PC-3 (cell line): ENCODE measurements at places on chromosomes 12 and 14. TPM values are rescaled to one million over a fixed set of nuclear protein-coding genes. Genes with fewer than 3 reads are reported as not detected.

DNA sequence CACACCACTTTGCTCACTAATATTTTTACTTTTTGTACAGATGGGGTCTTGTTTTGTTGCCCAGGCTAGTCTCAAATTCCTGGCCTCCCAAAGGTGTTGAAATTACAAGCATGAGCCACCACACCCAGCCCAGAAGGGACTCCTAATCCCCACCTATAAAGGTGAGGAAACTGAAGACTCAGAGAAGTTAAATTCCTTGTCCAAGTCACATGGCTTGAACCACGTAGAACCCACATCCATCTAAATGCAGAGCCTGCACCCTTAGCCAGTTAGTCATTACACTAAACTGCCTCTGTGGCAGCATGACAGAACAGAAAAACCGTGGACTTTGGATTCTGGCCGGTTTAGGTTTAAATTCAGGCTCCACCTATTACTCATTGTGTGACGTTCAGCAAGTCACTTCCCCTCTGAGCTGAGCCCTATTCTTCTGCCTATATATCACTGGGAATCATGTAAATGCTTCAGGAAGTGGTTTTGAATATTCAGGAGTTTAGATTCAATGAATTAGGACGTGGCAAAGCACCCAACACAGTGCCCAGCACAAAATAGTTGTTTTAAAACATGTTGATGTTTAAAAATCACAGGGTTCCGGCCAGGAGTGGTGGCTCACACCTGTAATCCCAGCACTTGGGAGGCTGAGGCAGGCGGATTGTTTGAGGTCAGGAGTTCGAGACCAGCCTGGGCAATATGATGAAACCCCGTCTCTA lies 3.0 kb upstream of the CORO1C start:
- peak; percentile 99 for DNase-seq
- H3K4me1 ChIP-seq = peaks cover 27% of the 10 kb centered on the region
- H3K36me3 ChIP-seq = no peaks in the 10 kb centered on the region
- no peaks in the 10 kb centered on the region for H3K27me3 ChIP-seq
- H3K27ac ChIP-seq = peak overlapping the region; percentile 91

DNA sequence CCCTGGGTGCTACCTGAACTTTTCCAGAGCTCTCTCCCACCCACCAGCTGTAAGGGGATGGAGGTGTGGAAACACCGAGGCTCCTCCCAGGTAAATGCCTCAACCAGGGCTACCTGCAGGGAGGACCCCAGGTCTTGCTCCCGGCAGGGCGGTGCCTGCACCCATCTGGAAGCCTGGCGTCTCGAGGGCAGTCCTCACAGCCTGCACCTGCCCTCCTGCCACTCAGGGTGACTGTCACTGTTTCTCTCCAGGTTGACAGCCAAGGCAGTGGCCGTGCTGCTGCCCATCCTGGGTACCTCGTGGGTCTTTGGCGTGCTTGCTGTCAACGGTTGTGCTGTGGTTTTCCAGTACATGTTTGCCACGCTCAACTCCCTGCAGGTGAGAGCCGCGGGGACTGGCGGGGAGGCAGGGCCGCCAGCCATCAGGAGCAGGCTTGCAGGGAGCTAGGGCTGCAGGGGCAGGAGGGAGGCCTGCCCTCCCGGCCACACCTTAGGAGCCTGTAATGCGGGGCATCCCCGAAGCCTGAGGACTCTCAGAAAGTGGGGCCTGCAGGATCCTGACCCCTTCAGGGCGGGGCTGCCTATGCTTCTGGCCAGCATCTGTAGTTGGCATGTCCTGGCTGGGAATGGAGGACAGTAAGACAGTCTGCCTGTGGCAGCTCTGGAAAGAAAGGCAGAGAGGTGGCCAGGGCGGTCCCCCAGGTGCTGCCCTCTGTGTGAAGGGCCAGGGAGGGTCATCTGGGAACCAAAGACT lies 182.3 kb downstream of the ADGRD1 start:
- no peak for DNase-seq
- no peak overlapping the region for H3K27ac ChIP-seq
- no peaks in the 10 kb centered on the region for H3K36me3 ChIP-seq

GRCh38 chr12:22684140-22685118 lies 59.5 kb downstream of the ETNK1 start:
- no peak overlapping the region for H3K27ac ChIP-seq
- no peaks in the 10 kb centered on the region for H3K27me3 ChIP-seq
- H3K36me3 ChIP-seq = no peaks in the 10 kb centered on the region
- H3K4me1 ChIP-seq = peaks cover 7% of the 10 kb centered on the region; the same call in 1 of the 2 replicates

GRCh38 chr14:103027451-103027850 lies 29.9 kb downstream of the CDC42BPB start:
- H3K27me3 ChIP-seq = no peaks in the 10 kb centered on the region
- no peaks in the 10 kb centered on the region for H3K36me3 ChIP-seq
- no peak for DNase-seq
- peak overlapping the region; percentile 65; the same call in 1 of the 2 replicates for H3K27ac ChIP-seq
- H3K4me3 ChIP-seq = no peak overlapping the region

- no peak overlapping the region for H3K27ac ChIP-seq
- DNase-seq = no peak
- H3K27me3 ChIP-seq = no peaks in the 10 kb centered on the region
- no peaks in the 10 kb centered on the region for H3K36me3 ChIP-seq
- no peaks in the 10 kb centered on the region for H3K4me1 ChIP-seq
Measured at GRCh38 chr12:118853634-118854033, 127.7 kb upstream of the SRRM4 start.

DNA sequence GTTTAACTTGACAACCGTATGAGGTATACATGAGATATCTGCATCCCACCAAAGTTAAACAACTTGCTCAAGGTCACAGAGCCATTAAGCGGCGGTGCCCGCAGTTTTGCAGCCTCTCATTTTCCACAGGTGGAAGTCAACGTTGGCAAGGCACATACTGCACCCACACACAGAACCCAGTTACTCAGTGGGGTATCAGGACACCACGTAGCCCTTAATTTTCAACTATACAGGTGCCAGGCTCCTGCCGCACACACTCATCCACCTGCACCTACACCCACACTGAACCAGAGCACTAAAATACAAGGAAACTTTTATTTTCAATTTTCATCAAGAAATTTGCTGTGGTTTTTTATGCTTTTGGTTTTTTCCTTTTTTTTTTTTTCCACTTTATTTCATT lies 1.7 kb upstream of the NOP2 start:
- DNase-seq = no peak
- peaks cover 9% of the 10 kb centered on the region; the same call in 1 of the 2 replicates for H3K4me1 ChIP-seq
- H3K27ac ChIP-seq = no peak overlapping the region
- H3K4me3 ChIP-seq = no peak overlapping the region
- H3K27me3 ChIP-seq = no peaks in the 10 kb centered on the region
- peaks cover 46% of the 10 kb centered on the region for H3K36me3 ChIP-seq

DNA sequence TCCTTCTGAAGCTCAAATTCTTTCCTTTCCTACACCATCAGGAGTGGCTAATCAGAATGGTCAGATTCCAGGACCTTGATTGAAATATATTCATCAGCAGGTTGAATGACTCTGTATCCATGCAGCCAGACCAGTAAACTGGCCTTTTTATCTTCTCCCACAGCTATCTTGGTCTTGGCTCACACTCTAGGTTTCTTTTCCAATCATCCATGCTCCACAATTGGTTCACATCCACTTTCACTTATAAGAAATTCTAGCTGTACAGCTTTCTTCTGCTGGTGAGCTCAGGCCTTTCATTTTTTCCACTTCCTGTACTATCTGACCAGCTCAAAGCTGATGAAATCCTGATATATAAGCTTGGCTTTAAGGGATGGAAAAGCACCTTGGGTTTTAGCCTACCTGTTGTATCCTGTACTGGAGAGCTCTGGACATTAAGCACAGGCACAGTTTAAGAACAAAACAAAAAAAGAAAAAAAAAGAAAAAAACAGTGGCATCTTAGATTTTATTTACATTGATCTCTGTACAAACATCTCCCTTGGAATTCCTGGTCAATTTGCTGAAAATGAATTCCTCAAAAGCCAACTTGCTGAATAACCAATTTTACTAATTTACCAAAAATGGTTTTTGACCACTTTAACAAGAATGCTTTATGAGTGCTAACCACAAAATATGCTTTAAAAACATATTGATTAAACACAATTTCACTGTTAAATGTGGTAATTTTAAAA lies 91.6 kb upstream of the PAWR start:
- no peaks in the 10 kb centered on the region for H3K4me1 ChIP-seq
- peaks cover 11% of the 10 kb centered on the region for H3K36me3 ChIP-seq
- H3K27ac ChIP-seq = no peak overlapping the region
- H3K4me3 ChIP-seq = no peak overlapping the region

DNA sequence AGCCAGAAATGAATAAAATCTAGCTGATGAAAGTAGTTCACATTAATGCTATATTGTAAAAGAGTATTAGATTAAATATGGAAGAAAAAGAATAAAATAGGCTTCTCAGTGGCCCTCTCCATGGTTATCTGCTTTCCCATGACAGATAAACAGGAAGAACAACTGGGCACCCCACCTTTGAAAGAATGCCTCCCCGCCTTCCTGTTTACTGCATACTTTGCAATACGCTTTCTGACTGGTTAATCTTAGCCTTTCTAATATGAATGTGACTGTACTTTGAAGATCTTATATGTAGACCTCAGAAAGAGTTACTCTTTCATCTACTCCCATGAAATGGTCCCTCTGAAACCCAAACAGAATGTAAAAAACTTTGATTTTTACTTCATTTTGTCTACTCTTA lies 34.1 kb upstream of the DAAM1 start:
- H3K27me3 ChIP-seq = peaks cover 44% of the 10 kb centered on the region
- no peaks in the 10 kb centered on the region for H3K36me3 ChIP-seq
- no peak overlapping the region for H3K27ac ChIP-seq
- DNase-seq = no peak
- H3K4me1 ChIP-seq = no peaks in the 10 kb centered on the region

DNA sequence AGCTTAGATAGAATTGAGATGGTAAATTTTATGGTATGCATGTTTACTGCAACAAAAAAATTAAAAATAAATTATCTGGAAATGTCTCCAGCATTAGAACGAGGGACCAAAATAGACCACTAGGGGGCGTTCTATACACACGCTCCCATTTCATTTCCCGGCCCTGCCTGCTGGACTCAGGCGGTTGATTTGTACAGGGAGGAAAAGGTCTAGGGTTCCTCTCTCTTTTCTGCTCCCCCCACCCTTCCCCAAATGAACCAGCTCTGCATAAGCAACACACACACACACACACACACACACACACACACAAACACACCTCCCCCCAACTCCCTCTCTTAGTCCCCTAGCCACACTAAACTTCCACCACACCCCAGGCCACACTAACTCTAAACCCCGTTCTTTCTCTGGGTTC lies 7.8 kb upstream of the DTX1 start:
- H3K4me3 ChIP-seq = no peak overlapping the region
- peak; percentile 84 for DNase-seq
- no peak overlapping the region for H3K27ac ChIP-seq
- no peaks in the 10 kb centered on the region for H3K4me1 ChIP-seq

DNA sequence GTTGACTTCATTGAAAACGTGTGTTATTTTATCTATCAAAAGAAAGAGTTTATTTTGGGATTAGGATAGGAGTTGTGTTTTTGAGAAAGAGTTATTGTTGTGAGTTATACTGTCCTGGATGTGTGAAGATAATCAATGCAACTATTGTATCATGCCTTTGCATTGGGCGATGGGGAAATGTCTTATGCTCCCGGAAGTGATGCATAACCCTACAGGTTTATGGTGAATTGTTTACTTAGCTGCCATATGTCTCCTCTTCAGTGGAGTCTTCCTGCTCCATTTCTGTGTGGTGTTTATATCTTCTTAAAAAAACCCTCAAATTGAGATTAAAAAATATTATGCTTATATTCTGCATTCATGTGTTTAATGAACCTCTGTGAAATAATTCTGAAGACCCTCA lies 6.5 kb downstream of the PDE3A start:
- no peak for DNase-seq
- no peaks in the 10 kb centered on the region for H3K36me3 ChIP-seq
- H3K27ac ChIP-seq = no peak overlapping the region

The SIRT4 gene
- total RNA-seq = 0.98 and 1.9 TPM in 2 replicates

The RAD51B gene
- total RNA-seq = 8.6 and 10.8 TPM in 2 replicates
